ENCODE measurements at places on chromosomes 1 and 21.

DNA sequence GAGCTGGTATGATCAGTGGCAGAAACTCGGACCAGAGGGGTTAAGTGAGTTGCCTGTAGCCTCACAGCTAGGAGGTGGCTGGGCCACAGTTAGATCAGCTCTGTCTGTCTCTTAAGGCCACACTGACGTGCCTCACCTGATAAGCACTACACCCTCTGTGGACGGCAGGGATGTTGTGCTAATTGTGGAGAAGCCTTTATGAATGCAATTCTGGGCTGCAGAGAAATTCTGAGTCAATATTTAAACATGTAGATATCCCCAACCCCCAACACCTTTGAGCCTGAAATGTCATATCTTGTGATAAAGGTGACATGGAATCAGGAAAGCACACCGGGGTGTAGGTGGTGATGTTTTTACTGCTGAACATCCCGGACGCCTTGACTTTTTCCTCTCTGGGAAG is 88.3 kb downstream of the KCNJ6 start:
- DNase-seq: no peak

GRCh38 chr1:89918794-89919155 is 76.1 kb upstream of the ZNF326 start:
- DNase-seq: no peak

DNA sequence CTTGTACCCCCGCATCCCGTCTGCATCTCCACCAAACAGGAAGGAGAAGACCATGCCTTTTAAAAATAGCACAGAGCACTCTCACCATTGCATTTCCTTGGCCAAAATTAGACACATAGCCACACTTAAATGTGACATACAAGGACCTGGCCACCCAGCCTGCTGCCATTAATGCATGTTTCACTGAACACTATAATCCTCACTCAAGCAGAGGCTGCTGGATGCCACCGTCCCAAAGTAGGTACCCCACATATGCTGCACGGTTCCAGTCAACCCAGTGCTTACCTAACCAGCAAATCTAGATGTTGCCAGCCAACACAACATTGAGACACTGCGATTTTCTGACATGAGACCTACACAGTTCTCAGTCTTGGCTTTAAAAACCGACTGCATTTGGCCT is 107.7 kb downstream of the ADSS2 start:
- DNase-seq: no peak

GRCh38 chr1:63630666-63631065 is 37.5 kb downstream of the PGM1 start:
- no peak for DNase-seq

DNA sequence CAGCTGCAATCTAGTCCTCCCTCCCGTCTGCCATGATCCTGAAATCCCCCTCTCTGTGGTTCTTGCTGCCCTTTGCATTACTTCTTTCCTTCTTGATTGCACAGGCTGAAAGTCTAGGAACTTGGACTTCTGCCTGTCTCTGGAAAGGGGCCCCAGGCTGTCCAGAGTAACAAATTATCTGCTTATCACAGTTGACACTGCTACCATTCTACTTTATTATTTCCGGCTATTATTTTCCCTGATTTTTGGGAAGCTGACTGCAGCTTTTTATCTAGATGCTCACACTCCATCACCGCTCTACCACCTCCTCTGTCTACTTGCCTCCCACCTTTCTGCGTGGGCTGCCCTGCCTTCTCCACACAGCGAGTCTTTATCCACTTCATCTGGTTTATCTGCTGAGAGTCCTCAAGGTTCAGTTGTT is 202.1 kb upstream of the PLXNA2 start:
- no peak for DNase-seq

DNA sequence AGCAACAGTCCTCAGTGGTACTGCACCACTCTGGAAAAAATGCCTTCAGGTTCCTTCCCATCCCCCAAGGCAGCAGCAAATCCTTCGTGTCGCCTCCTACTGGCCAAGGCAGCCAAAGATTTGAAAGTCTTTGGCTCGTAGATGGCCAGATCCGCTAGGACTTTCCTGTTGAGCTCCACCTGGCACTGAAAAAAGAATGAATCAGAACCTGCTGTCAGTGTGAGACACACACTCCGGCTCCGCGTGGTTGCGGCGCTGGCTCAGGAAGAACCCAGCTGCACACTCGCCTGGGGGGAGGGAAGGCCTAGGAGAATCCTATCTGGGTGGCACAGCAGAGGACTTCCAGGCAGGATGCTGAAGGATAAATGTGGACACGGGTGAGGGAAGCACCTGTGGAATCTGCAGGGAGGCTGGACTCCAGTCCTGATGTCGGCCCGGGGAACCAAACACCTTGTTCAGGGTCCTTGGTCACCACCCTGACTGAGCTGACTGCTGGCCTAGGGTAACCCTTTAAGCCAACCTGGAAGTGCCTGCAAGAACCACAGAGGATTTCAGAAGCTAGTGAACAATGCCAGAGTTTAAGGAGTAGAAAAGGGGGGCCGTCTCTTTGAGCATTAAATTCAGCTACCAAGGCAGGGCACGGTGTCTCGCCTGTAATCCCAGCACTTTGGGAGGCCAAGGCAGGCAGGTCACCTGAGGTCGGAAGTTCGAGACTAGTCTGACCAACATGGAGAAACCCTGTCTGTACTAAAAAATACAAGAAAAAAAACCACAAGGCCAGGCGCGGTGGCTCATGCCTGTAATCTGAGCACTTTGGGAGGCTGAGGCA is 3.2 kb upstream of the CCNL2 start:
- no peak for DNase-seq

GRCh38 chr1:24910751-24911650 is 19.1 kb downstream of the RUNX3 start:
- DNase-seq: no peak

DNA sequence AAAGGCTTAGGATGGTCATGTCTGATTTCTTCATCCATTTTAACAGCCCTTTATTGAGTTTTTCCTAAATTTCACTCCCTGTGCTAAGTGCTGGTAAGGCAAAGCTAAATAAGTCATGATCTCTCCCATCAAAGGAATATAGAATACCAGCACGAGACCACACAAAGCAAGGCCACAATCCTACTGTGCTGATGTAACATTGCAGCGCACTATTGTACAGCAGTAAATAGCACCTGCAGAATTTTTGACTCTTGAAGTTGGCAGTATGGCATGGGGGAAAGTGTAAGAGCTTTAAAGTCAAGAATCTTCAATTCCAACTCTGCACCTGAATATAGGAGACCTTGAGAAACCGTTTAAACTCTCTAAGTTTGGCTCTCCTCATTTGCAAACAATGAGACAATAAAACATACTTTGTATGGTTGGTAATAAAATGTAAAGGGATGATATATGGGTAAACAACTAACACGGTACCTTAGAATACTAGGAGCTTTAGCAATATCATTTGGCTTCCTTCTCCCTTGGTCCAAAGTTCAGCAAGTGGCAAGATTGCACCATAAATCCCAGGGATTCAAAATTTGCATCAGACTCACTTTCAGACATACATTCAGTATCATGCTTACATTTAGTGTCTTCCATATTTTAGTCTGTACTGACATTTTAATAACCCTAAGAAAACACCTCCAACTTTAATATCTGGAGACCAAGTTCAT is 132.9 kb upstream of the PRDX6 start:
- DNase-seq: no peak

DNA sequence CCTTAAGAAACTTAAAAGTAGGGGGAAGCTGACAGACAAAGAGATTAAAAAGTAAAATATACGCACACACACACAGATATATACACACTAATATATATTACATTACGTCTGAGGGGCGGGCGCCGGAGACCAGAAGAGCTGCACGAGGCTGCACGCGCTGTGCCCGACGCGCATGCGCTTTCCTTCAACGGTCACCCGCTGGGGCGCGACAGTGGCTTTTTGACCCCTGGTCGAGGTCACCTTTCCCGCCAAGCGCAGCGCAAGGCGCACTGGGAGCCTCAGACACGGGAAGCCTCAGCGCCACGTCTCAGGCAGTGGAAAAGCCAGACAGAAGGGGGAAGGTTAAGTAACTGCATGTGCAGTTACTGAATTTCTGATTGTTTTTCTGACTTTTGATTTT is at the start of gene HORMAD1:
HORMAD1 (minus strand) TSS at position 193 of the 400 bp plus-strand sequence. CDS start 1,390 bp downstream, outside the sequence.
- DNase-seq: no peak

DNA sequence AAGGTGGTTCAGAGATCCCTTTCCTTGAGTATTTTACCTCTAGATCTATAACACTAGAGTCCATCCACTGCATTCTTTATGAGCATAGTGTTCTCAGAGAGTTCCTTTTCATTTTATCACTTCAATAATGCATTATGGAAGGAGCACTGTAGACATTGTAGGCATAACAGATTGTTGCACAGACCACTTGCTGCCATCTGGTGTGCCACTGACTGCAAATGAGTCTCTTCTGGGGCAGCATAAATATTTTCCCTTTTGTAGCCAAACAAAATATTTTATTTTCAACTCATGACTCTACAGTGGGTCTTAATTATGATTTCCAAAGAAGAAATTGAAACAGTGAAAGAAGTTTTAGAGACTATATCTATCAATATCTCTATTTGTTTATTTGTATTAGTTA is 290.4 kb downstream of the OLFM3 start:
- no peak for DNase-seq

GRCh38 chr1:245200146-245200545 is 45.4 kb downstream of the KIF26B start:
- DNase-seq: no peak

DNA sequence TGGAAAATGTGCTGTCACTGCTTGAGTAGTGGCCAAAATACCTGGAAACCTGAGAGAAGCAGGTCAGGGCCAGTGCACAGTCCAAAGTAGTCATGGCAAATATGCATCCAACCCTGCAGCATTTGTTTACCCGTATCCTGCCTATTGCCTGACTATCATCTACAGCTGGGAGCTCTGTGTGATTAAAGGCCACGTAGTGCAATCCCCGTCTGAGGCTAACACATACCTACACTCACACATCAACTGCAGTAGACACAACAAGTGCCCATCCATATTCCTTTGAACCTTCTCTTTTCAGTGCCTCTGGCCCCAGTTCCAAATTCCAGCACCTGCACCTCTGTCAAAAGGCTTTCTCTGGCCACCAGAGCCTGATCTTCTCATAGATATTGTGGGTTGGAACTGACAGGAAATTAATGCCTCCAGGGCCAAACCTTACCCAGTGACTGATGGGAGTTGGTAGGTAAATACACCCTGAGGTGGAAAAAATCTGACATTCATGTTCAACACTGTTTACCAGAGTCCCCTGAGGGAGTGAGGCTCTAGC is 383.0 kb downstream of the SETD4 start:
- no peak for DNase-seq

All from right forelimb (tissue), 1 donor.